Stimulated activated memory B cell treated with anti-CD40 and anti-IgM and Interleukin-4, amounts not matched to agents 10 μg/mL and 1 μg/mL and 100 μg/mL, for 72 hours (primary cell): ENCODE measurements at places on chromosomes 4 and X.

- no peak for ATAC-seq
Measured at GRCh38 chr4:19880206-19880605, 371.5 kb upstream of the SLIT2 start.

DNA sequence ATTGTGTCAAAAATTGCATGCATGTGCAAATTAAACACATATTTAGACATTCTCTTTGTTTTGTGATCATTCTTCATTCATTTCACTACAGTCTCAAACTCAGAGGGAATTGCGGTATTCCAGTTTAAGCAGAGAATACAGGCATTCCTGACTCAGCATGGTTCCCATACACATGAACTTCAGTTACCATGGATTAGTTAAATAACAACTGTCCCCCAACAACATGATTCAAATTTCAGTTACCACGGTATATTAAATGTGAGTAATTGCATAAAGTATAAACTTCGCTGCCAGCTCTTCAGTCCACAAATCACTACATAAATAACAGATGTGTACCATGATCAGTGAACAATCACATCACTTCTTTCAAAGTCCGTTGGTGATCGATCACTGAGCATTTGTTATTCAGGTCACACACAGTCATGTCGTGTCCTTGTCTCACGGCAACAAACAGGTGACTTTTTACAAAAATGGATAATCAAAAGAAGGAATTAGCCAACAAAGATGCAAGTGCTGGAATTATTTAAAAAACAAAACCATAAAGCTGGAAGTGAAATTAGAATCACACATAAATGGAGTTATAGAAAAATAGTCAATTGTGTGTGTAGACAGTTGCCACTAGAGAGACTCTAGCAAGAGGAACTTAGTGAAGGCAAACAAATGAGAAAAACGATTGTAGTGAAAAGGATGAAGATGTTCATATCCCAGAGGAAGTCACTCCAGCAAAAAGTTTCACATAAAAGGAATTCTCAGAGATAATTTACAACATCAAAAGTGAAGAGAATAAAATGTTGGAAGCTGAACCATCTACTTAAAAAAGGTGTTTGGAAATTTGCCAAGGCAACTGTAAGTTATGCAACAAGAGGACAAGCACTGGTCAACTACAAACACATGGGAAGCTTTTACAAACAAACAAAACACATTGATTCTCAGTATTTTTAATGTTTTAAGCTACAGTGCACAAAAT, 138.6 kb upstream of the SMARCAD1 start:
- no peak for ATAC-seq

GRCh38 chr4:8494218-8494617, 53.6 kb downstream of the TRMT44 start:
- ATAC-seq: no peak

DNA sequence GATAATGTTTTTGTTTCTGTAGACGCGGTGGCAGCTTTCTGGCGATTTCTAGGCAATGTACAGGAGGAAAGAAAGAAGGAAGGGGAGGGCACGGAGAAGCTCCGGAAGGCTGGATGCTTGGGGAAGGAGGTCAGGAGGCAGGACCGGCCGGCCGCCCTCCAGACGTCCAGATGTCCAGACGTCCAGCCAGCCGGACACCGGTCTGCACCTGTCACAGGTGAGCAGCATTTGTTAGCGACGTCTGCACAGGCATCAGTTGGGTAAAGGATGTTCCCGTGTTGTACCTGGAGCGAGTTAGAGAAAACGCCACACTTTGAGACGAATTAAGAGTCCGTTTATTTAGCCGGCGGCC, 90.0 kb upstream of the PPP2R3B start:
- no peak for ATAC-seq

GRCh38 chr4:183905081-183905592, at the start of gene STOX2:
TSS of gene STOX2 (plus strand) at chr4:183905307. CDS start at chr4:183906791, 1,484 bp downstream.
- no peak for ATAC-seq
